GDM1 (cell line): ENCODE measurements at places on chromosomes 7 and 10.

GRCh38 chr7:2621061-2621828 is 10.5 kb upstream of the TTYH3 start:
- no peak for DNase-seq

DNA sequence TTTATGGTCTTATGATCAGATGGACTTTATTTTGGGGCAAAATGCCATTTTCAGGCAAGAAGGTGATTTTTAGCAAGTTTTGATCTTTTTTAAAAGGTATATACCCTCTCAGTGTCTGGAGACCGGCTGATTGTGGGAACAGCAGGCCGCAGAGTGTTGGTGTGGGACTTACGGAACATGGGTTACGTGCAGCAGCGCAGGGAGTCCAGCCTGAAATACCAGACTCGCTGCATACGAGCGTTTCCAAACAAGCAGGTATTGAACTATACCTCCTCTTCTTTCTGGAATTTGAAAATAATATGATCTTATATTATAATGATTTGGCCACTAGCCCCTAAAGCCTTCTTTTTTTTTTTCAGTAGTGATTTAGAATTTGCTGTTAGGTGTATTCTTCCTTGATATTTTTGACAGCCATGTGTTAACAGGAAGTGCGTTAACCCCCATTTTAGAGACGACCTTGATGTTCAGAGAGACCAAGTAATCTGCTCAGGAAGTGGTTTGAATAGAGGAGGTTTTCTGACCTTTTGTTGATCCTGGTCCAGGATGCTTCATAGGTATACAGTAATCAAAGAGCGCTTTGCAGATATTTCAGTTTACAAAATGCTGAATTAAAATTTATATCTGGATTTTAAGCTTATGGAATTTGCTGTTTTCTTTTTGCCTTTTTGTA is 6.2 kb downstream of the BUB3 start:
- no peak for DNase-seq

- no peak for DNase-seq
Observed at GRCh38 chr10:8312781-8313180, 258.3 kb downstream of the GATA3 start.

- DNase-seq, result no peak
Observed at GRCh38 chr10:23976275-23976674, 232.7 kb upstream of the KIAA1217 start.

DNA sequence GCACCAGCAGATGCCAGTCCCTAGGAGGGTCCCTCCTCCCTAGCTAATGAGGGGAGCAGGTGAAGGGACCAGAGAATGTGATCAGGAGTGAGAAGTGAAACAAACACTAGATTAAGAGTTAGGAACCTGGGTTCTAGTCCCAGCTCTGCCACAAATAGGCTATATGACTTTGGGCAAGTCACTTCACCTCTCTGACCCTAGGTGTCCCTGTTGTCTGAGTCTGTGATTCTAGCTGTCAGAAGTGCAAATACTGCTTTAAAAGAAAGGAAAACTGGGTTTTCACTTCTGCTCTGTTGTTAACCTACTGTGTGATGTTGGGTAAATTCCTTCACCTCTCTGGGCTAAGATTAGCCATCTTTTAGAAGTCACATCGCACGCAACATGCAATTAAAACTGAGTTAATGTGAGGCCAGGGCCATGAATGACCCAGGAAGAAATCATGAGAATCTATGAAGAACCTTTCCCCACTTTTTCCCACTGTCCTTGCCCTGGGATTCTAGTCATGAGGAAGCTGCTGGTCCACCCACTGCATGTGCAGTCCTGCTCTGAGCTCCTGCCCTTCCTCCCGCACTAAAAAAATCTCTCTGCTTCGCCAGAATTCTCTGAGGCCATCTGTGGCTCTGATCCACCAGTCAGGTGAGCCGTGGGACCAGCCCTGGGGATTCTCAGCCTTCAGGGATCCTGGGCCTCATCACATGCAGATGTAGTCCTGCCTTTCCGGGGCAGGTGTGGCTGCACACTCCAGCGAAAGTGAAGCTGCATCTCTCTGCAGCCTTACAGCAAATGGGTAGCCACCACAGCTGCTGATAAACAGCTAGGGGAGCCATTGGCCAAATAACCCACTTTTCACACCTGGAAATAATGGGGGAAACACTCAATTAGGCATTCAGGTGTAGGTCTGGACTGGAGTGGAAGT is 181.7 kb downstream of the PLXNA4 start:
- peak; percentile 47 for DNase-seq

DNA sequence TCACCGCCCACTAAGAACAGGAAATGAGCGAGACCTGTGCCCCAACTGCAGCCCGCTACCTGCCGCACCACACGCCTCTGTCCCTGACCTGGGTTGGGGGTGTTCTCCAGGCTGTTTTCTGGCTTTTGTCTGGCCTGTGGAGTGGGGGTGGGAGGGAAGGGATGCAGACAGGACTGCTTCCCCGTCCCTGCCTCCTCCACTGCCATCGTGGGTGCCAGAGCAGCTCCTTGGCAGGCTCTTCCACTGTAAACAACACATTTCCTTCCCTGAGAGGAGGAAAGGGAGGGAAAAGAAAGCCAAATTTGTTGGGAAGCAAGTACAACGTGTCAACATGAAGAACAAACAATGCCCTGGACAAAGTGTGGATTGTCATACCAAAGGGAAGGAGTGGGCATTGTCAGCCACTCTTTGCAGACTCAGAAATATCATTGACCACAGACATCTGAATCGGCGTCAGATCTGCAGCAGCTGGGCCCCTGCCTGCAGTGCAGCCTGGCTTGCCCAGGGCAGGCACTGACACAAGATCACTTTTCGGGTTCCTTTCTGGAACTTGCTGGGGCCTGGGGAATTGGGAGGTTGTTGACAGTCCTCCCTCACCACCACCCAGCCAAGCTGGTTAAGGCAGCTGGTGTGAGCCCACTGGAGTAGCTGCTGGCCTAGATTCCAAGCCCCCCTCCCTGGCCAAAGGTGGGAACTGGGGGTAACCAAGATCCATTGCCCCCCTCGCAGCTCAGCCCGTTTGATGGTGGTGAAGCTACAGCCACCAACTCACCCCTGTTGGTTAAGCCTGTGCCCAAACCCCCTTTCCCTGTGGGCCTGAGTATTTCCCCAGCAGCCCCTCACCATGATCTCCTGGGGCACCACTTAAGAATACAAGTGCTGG is 22.6 kb upstream of the TRIM8 start:
- no peak for DNase-seq

DNA sequence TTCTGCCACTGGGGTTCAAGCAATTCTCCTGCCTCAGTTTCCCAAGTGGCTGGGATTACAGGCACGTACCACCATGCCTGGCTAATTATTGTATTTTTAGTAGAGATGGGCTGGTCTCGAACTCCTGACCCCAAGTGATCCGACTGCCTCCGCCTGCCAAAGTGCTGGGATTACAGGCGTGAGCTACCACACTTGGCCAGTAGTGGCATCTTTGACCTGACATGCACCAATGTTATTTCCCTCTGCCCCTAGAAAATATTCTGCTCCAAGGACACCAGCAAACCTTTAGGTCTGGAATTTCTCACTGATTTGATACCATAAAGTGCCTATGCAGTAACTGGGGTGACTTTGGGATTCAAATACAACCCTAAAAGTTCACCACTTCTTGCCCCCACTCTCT is 179.4 kb downstream of the ARID5B start:
- DNase-seq, result no peak

DNA sequence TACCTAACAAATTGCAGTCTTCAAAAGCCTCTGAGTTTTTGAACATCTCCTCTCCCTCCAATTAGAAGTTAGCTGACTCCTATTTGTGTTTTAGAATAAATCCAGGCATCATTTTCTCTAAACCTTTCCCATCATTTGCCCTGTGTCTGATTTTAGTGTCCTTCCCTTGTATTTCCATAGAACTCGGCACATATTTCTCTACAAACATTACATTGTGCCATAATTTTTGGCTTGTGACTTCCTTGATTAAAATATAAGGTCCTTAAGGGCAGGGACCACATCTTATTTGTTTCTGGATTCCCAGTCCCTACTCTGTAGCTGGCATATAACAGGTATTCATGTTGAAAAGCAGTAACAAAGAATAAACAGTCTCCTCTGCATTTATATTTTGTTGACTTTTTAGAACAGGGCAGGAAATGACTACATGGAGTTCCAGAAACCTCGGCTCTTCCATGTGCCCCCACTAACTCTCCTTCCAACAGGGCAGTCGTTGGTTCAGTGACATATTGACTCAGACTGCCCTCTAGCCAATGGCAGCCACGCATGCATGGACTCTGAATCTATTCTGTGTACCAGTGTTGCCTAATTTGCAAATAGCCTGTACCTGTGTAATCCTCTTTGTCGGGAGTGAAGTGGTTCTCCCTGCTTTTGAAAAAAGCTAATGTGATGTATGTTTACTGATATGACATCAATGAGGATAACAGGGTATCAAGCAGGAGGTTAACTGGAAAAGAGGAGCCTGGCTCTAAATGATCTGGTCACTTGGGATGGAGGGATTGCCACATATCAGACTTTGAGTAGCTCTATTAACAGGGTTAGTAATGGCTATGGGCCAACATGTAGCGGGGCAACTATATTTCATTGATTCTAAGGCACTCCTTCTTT is 19.8 kb upstream of the CPN1 start:
- DNase-seq, result no peak

GRCh38 chr10:59655309-59655708 is 54.3 kb downstream of the SLC16A9 start:
- no peak for DNase-seq

- DNase-seq, result no peak
Observed at GRCh38 chr7:19437446-19437845, 271.4 kb downstream of the POLR1F start.

DNA sequence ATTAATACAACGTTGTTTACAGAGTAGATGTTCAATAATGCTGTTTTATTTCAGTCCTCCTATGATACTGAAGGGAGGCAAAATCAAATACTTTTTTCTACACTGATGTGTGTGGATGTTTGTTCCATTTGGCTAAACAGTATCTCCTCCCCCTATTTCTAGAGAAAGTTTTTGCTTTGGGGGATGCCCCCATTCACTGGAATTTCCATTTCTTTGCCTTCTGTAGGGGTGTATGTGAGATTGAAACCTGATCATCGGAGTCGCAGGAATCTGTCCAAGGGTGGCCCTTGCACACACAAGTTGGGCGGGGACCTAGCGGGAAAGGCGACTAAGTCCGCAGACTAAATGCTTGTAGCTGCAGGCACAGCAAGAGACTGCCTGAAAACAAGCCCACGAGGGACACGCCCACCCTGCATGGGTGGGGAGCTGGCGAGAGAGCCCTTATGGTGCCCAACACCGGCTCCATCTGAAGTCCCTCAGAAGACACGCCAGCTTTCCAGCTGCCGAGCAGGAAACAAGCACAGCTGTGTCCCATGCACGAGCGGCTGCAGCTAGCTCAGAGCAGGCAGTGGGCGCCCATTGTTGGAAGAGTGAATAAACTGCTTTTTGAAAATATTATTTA is 58.0 kb downstream of the ESYT2 start:
- no peak for DNase-seq

GRCh38 chr10:33314811-33315561 is 19.5 kb downstream of the NRP1 start:
- no peak for DNase-seq

GRCh38 chr10:124091646-124092249 is 1.6 kb downstream of the CHST15 start:
- no peak for DNase-seq

DNA sequence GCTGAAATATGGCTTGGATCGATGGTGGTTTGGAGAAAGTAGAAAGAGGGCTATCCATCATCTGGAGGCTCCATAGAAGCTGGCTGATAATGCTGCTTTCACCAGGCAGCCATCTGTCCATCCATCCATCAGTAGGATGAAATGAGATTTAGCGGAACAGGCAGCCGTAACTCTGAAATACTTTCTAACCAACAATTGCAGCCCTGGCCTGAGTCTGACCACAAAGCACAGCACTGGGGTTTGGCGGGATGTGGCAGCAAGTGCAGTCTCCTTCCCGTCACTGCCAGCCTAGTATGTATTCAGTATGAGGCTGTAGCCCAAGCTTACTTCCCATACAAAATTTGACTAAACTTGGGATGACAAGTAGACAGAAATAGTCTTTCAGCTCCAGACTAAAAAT is 38.0 kb downstream of the R3HCC1L start:
- DNase-seq, result no peak
